SHP77 (cell line): ENCODE measurements at places on chromosomes 2 and 18.

DNA sequence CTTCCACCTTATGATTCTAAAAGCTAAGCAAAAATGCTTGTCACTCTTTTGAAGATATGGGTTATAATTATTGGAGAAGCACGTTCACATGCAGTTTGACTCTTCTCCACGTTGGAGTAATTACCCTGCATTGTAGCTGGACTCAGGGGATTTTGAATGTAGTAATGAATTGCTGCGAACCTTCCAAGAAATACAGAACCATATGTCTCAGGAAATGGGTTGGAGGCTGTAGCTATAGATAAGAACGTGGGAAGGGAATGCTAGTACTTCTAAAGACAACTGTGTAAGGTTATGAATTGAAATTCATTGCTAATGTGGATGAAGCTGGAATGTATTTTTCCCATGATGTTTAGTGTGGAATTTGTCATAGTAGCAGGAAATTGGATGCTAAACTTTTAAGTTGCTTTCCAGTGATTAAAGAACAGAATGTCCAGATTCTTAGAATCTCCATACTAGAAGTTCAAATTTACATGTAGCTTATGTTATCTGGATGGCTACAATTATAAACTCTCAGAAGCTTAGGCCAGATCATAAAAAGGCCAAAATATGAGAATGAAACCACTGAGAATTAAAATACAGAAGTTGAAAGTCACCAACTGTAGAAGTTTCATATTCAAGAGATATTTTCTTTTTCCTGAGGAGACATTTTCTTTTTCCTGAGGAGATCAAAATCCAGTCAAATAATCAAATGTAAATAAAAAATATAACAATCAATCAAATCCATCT lies 27.3 kb upstream of the SPOPL start:
- DNase-seq: no peak

- DNase-seq: no peak
Measured at GRCh38 chr2:152682663-152683062, 34.6 kb downstream of the PRPF40A start.

GRCh38 chr2:10828346-10828745 lies 15.8 kb upstream of the PDIA6 start:
- DNase-seq: no peak

DNA sequence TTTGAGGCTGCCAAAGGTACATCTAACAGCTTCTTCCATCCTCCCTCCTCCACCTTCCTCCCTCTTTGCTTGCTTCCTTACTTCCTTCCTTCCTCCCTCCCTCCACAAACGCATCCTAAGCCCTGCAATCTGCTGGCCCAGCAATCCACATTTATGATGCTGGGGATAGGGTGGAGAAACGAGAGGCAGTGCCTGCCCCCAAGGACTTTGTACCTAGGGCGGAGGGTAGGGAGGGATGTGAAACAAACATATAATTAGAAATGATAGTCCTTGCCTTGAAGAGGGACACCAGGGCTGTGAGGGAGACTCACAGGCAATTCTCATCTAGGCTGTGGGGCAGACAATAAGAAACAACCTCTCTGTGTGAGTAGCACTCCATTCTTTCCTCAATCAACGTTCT lies 188.3 kb downstream of the ANKRD30B start:
- no peak for DNase-seq

- DNase-seq: no peak
Measured at GRCh38 chr2:140589273-140589672, 1541.5 kb downstream of the LRP1B start.

DNA sequence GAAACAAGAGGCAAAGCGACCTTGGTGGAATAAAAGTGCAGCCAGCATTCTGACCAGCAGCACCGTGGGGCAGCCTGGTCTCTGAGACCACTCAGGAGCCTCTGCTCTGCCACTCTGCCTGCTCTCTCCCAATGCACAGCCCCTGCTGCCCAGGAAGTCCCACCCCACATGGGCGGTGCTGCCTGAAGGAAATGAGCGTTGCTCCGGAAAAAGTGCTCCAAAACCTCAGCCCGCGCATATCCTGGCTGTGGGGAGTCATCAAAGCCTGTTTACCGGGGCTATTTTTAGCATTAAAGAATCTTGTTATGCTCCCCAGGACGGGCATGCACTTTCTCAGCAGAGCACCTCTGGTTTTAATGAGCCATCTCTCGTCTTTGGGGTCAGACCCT lies 54.5 kb downstream of the EPAS1 start:
- no peak for DNase-seq

DNA sequence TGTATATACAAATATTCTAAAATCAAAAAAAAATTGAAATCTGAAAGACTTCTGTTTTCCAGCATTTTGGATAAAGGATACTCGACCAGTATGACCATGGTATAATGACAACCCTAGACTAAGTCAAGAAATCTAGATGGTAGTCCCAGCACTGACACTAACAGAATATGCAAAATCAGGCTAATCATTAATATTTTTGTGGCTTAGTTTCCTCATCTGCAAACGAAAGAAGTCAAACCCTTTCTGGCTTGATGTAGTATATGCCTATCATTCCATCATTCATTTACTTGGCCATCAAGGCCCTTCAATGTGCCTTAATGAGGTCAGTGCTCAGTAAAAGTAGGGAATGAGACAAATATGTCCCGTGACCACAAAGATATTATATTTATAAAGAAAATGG lies 83.5 kb downstream of the NCKAP5 start:
- no peak for DNase-seq

DNA sequence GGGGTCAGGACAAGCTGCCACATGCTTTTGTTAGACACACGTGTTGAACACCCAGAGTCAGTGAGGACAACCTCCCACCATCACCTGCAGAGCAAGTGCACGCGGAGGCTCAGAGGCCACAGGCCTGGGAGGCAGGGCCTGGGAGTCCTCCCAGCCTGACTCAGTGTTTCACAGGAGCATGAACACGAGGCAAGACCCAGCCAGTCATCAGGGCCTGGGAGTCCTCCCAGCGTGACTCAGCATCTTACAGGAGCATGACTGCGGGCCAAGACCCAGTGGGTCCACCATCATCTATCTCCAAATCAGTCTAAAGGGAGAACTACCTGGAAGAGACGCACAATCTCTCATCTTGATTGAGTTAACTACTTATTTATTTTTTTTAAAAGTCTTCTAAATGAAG lies 112.6 kb upstream of the PXDN start:
- no peak for DNase-seq

DNA sequence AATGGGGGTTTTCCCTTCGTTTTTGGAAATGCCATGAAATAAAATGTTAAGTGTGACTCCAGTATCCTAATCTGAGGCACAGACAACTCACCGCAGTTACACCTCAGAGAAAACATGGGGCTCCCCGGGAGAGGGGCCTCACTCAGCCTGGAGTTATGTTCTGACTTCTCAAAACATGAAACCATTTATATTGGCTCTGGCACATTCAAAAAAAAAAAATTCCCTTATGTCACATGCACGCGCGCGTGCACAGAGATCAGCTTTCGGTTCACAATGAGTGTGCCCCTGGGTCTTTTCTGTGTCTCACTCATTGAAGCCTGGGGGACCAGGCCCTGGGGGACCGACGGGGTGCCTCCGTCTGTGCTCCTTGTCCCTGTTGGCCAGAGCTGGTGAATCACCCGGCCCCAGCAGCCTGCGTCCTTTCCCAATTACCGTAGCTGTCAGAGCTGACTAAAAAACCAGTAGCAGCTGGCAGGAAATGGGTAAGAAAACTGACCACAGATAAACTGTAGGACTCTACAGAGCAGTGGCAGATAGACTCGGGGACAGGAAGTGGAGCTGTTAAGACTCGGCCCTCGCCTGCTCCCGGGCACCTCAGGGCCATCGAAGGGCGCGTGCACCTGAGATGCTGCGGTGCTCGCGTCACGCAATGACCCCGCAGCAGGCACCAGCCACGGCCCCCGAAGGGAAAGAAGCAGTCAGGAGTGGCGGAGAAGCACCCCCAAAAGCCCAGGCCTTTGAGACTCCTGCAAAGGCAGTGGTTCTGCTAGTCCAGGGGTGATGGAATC lies 138.3 kb upstream of the ID2 start:
- peak; percentile 86 for DNase-seq

- no peak for DNase-seq
Measured at GRCh38 chr2:215607766-215608165, 171.9 kb upstream of the FN1 start.

- DNase-seq: no peak
Measured at GRCh38 chr2:68188831-68189230, 31.1 kb downstream of the PNO1 start.

GRCh38 chr2:232920760-232921159 lies 50.7 kb downstream of the SNORC start:
- no peak for DNase-seq

DNA sequence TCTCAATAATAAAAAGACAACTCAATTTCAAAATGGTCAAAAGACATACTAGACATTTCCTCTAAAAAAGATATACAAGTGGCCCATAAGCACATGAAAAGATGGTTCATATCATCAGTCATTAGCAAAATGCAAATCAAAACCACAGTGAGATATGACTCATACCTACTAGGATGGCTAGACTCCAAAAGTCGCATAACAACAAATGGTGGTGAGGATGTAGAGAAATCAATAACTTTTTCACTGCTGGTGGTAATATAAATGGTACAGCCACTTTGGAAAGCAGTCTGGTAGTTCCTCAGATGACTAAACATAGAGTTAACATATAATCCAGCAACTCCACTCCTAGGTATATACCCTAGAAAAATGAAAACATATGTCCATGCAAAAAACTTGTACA lies 242.3 kb upstream of the NOL4 start:
- DNase-seq: no peak

- no peak for DNase-seq
Measured at GRCh38 chr18:27803957-27804356, 373.0 kb downstream of the CDH2 start.

DNA sequence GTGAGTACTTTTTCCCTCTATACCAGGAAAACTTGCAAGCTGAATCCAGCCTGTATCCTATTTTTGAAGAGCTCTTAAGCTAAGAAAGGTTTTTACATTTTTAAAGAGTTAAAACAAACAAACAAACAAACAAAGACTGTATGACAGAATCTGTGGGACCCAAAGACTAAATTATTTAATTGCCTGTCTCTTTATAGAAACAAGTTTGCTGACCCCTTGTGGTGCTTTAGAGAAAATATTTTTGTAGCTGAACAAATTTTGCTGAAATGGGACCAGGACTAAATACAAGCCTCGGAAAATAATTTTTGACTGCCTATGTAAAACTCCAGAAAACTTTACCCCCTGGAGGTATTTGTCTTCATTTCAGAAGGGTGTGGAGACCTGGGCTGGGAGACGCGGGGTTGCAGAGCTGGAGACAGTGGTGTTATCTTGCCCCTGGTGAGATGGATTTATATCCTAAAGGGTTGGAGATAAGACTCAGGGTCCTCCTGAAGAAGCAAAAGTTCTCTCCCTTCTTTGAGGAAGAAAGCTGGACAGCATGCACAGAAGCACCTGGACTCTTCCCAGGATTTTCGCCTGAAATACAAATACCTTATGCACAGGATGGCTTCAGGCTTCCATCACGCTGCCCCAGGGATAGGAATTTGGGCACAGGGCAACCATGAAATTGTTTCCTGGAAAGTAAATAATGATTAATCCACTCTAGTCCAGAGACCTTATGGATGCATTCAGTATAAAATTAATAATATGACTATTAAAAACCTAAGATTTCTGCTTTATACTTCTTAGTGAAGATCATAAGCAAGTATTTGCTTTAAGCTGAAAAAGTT lies 54.3 kb downstream of the TMX3 start:
- peak; percentile 62 for DNase-seq
